BJ (cell line): ENCODE measurements at places on chromosomes 4 and X.

DNA sequence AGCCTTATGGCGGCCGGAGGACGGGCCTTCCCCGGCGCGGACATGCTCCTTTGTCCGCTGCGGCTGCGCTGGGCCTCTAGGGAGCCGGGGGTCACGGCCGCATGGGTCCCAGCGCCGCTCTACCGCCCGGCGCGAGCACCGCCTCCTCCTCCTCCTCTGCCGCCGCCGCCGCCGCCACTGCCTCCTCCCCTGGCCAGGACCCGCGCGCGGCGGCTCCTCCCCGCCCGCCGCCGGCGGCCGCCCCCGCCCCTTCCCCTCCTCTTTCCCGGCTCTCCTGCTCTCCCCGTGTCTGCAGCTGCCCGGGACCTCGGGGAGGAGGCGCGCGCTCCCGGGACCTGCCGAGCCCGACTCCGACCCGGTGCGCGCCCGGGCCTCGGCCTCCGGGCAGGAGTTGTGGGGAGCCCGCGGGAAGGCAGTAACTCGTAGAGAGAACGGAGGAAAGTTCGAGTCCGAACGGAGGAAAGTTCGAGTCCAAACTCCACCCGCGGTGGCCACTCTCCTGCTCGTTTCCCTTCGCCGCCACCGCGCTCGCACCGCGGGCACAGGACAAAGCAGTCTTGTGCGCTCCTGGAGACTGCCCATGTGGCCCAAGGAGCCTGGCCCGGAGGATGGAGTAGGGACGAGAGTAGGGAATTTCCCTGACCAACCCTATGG lies at the start of gene ADGRA3:
TSS of gene ADGRA3 (minus strand) at position 179 of the 654 bp plus-strand sequence. CDS start 282 bp downstream, outside the sequence.
- DNase-seq: no peak

DNA sequence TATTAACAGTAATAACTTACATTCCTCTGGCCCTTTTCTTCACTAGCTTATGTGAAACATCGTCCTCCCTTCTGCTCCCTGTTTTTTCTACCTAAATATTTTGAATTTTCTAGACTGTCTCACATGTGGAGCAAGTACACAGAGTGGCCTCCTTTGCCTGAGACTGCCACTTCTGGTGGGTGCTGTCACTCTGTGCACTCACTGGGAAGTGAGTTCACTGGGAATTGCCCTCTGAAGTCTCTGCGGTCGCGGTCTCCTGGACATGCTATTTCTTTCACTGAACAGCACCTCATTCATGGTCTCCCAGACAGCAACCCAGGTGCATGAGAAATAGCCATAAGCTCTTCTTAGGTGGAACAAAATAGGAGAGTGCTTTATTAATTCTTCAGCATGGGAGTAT lies 1179.7 kb upstream of the ADGRL3 start:
- no peak for DNase-seq

DNA sequence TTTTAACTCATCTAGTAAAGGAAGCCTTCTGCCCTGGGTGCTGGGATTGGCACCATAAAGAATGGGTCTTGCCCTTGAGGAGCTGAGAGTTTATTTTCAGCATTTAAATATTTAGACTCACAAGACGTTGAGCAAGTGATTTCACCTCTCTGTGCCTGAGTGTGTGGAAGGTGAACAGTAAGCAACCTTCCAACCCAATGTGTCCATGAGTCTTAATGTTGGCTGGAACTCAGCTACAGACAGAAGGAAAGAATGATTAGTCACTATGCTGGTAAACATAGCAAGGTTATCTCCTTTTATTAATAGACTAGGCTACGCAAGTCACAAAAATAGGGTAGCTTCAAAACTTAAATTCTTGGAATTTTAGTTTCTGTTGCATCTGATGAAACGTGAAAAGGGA lies 277.4 kb upstream of the GATB start:
- DNase-seq: no peak

- DNase-seq: no peak
Measured at GRCh38 chr4:178293601-178294000, 851.4 kb upstream of the AGA start.

DNA sequence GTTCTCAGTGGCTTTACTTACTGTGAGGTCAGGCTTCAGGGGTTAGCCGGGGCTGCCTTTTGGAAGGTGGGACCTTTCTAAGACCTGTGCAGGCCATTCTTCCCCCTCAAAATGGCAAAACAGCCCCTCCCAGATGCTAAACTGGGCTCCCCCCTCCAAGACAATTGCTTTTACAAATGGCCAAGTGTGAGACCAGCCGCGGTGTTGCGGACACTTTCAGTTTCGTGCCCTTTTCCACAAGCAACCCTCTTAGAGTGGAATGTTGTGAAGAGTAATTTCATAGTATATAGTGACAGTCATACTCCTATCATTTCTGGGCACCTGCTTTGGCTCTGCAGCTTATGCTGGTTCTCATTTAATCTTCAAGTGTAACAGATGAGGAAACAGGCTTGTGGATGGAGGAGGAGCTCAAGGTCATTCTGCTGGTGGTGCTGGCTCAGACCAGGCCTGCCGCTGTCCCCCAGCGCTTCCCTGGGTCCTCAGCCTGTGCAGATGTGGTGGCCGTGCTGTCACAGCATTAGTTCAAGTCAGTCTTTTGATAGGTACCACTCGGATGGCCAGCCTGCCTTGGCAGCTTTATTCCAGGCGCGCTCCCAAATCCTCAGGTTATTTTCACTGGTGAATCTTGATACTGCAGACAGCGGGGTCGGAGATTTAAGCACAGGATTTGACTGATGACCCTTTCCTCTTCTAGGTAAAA lies 55.0 kb upstream of the TADA2B start:
- no peak for DNase-seq
